ENCODE measurements at places on chromosomes 16 and 17. TPM values are rescaled to one million over a fixed set of nuclear protein-coding genes. Genes with fewer than 3 reads are reported as not detected.

The CCL16 gene
- total RNA-seq = not detected

- DNase-seq = no peak
Measured at GRCh38 chr17:40992666-40993065, 1.3 kb downstream of the KRTAP3-3 start.

DNA sequence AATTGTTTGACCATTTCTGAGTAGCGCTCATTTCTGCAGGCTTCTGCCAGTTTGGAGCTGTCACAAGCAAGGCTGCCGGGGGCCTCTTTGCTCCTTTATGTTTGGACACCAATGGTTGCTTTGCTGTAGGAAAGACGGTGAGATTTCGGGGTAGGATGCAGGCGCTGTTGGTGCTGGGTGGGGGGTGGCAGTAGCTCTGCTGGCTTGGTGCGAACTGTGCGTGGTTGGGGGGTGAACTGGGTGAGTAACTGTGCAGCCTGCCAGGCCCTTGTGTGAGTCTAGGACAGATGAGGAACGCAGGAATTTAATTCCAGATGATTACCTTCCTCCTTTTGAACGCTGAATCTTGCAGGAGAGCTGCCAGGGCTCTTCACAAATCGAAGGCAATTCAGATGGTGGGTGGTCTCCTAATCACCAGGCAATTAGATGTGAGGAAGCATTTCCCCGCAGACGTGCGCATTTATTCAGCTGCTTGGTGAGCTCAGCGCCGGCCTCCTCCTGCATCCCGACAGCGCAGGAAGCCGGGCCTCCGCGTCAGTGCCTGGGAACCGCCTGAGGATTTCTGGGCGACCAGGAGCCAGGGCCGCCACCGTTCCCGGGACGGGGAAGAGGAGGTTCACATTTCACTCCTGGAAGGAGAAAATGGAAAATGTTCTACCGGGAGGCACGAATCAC, 154.4 kb downstream of the FOXL1 start:
- DNase-seq = no peak

- DNase-seq = no peak
Measured at GRCh38 chr16:87441886-87442580, 49.9 kb downstream of the MAP1LC3B start.

GRCh38 chr16:76910931-76911330, 280.1 kb upstream of the MON1B start:
- DNase-seq = no peak

DNA sequence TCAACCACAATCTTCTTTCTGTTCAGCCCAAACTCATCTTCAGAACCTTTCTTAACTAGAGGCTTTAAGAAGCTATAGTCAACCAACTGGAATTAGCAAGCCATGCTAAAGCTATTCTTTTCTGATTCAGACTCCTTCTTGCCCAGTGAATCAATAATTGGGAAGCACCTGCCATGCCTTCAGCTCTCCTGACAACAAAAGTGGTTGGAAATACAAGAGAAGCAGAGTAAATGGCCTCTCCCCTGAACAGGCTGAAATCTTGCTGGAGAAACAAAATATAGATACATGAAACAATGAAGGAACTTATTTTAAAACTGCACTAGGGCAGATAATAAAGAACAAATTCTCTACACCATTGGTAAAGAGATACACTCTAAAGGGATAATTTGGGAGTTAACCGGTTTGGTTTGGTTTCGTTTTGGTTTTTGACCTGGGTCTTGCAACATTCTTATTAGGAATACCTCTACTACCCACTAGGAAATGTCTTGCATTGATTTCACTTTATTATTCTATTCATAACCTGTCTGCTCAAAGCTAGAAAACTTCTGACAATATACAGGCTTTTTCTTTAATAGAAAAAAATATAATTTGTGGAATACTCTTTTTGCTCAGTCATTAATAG, 173.6 kb upstream of the DYNLRB2 start:
- no peak for DNase-seq

All from uterus (tissue), 4 donors.